Thoracic aorta (tissue), 2 donors: ENCODE measurements at places on chromosomes 12 and 14. TPM values are rescaled to one million over a fixed set of nuclear protein-coding genes. Genes with fewer than 3 reads are reported as not detected.

GRCh38 chr14:89027097-89027740, 202.8 kb downstream of the TTC8 start:
- peaks cover 9% of the 10 kb centered on the region for H3K4me1 ChIP-seq
- H3K36me3 ChIP-seq = no peaks in the 10 kb centered on the region
- no peaks in the 10 kb centered on the region for H3K27me3 ChIP-seq
- no peak for DNase-seq
- H3K27ac ChIP-seq = no peak overlapping the region

- DNase-seq = no peak
- H3K27ac ChIP-seq = no peak overlapping the region
- no peaks in the 10 kb centered on the region for H3K36me3 ChIP-seq
- no peaks in the 10 kb centered on the region for H3K4me1 ChIP-seq
Measured at GRCh38 chr12:109710205-109710746, 3.3 kb upstream of the FAM222A start.

DNA sequence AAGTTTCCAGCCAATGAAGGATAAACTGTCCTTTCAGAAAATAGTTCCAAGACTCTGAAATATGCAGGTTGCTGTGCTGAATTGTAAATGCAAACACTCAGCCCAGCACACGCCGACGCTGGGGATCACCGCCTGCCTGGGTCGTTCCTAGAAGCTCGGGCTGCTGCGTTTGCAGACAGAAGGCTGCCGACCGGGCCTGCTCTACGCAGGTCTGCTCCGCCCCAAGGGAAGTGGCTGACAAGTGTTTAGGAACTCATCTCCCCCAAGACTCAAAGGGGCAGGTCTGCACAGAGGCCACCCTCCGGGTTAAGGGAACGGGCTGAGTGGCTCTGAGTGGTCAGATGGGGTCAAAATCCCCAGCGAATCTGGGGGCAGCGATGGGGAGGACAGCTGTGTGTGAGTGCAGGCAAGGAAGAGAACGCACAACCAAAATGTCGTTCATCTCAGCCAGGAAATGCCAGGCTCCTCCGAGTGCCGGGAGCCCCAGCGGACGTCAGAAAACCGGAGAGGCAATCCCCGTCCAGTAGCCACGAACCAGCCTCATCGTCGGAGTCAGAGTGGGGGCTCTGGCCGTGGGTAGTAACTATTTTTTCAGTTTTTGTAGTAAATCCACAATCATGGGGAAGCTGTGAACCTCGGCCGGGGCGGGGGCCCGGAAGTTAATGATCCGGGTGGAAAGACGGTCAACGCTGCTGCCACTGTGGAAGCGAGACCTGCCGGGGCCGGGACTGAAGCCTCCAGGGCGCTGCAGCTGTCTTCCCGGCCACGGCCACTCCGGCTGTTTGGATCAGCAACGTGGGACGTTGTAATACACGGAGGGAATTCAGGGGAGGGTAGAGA, 6.0 kb downstream of the GALNT9 start:
- H3K36me3 ChIP-seq = no peaks in the 10 kb centered on the region
- no peak for DNase-seq
- H3K27ac ChIP-seq = no peak overlapping the region
- H3K27me3 ChIP-seq = no peaks in the 10 kb centered on the region

DNA sequence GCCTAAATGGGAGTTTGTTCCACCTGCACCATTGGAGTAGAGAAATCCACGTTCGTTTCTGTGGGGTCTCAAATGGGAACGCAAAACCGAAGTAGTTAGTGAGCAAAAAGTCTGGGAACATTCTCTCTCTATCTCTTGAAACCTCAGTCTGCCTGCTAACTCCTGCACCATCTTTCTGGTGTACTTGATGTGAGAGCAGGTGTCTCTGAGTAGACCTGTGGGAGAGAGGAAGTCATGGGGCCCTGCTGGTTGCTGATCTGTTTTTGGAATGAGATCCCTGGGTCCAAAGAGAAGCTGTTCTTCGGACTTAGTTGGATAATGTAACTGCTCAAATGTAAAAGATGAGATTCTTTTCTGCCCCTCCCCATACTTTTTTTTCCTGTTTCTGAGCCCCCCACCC, 57.3 kb downstream of the MAX start:
- no peaks in the 10 kb centered on the region for H3K27me3 ChIP-seq
- H3K4me1 ChIP-seq = no peaks in the 10 kb centered on the region
- H3K36me3 ChIP-seq = peaks cover 30% of the 10 kb centered on the region
- H3K4me3 ChIP-seq = no peak overlapping the region
- no peak overlapping the region for H3K27ac ChIP-seq
- DNase-seq = no peak

DNA sequence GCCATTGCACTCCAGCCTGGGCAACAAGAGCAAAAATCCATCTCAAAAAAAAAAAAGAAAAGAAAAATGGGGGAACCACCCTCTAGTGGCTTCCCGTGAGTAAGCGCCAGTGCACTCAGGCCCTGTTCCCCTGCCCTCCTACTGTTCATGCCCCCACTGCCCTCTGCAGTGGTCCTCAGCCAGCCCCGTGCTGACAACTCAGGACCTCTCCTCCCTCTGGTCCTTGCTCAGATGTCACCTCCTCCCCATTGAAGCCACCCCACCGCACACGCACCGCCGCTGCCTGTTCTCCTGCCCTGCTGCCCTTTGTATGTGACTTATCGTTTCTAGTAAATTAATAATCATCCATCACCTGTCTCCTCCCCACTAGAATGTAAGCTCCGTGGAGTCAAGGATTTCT, 58.8 kb upstream of the DYNC1H1 start:
- no peak overlapping the region for H3K4me3 ChIP-seq
- DNase-seq = no peak
- no peaks in the 10 kb centered on the region for H3K4me1 ChIP-seq
- H3K36me3 ChIP-seq = peaks cover 69% of the 10 kb centered on the region

- H3K27ac ChIP-seq = no peak overlapping the region
- no peaks in the 10 kb centered on the region for H3K36me3 ChIP-seq
- no peak overlapping the region for H3K4me3 ChIP-seq
- no peaks in the 10 kb centered on the region for H3K4me1 ChIP-seq
- no peaks in the 10 kb centered on the region for H3K27me3 ChIP-seq
- no peak for DNase-seq
Measured at GRCh38 chr12:108196319-108196718, 67.2 kb downstream of the WSCD2 start.

DNA sequence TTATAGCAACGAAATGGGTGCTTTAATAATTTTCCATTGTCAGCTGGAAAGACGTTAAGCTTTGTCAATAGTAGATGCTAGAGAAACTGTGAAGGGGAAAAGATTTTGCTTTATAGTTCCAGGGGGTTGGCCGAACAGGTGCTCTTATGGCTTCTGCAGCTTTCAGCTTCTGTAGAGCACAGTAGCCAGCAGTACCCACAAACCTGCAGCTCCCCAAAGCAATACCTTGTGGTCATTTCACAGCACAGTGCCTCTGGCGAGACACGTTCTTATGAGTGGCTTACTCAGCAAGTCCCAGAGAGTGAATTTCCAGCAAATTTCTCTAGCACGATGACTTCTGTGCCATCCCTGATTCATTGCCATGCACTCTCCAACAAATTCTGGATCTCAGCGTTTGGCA, 416.3 kb upstream of the ATP2B1 start:
- no peaks in the 10 kb centered on the region for H3K4me1 ChIP-seq
- no peak for DNase-seq
- H3K27me3 ChIP-seq = no peaks in the 10 kb centered on the region
- no peak overlapping the region for H3K27ac ChIP-seq

DNA sequence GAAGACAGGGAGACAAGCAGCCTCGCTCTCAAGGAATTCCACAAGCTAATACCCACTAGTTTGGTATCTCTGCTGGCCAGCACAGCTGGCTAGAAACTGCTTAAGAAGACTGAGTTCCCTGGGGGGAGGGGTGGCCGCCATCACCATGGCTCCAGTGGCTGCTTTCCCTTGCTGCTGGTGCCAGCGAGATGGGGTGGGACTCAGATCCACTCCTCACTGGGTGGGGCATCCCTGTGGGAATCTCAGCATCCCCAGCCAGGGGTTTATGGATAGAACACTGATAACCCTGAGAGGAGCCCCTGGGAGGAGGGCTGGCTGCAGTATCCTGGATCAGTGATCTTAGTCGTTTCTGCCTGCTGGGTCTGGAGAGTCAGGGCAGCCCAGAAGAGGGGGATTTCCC, 170.6 kb upstream of the MDGA2 start:
- no peak for DNase-seq
- no peaks in the 10 kb centered on the region for H3K4me1 ChIP-seq
- no peak overlapping the region for H3K4me3 ChIP-seq
- no peaks in the 10 kb centered on the region for H3K36me3 ChIP-seq
- no peak overlapping the region for H3K27ac ChIP-seq

DNA sequence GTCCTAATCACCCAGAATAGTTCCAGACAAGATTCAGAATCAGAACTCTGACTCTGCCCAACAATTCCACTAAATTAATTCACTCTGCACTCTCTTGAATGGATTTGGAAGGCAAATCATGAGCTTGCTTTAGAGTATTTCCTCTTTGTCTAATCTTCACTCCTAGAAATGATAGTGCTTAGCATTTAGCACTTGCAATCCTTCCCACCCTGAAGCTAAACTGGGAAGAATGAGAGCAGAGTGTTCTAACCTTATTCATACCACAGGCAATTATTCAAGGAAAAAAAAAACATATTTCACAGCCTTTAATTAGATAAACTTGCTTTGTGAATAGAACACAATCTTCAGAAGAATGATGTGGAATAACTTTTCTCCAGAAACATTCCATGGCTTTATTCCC, 264.6 kb downstream of the PAWR start:
- DNase-seq = no peak
- peak overlapping the region; percentile 50 for H3K27ac ChIP-seq
- H3K4me1 ChIP-seq = peaks cover 50% of the 10 kb centered on the region
- H3K4me3 ChIP-seq = no peak overlapping the region

DNA sequence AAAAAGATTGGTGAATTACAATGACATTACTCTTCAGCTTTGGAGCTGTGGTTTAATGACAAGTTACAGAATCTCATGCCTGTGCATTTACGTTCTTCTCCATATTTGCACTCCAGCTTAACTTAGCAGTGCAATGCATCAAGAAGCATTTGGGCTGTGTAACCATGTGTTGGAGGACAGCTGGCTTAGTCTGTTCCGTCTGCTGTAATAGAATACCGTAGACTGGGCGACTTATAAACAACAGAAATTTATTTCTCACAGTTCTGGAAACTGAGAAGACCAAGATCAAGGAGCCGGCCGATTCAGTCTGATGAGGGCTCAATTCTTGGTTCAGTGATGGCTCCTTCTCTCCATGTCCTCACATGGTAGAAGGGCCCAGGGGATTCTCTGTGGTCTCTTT, 943.5 kb downstream of the BCL11B start:
- H3K4me3 ChIP-seq = no peak overlapping the region
- H3K27ac ChIP-seq = no peak overlapping the region
- no peaks in the 10 kb centered on the region for H3K27me3 ChIP-seq
- no peaks in the 10 kb centered on the region for H3K36me3 ChIP-seq
- H3K4me1 ChIP-seq = no peaks in the 10 kb centered on the region
- no peak for DNase-seq

GRCh38 chr14:67853715-67854114, 34.1 kb downstream of the RAD51B start:
- H3K27me3 ChIP-seq = no peaks in the 10 kb centered on the region
- no peak for DNase-seq
- H3K4me1 ChIP-seq = no peaks in the 10 kb centered on the region

GRCh38 chr14:102177161-102177560, 37.5 kb downstream of the WDR20 start:
- H3K27me3 ChIP-seq = no peaks in the 10 kb centered on the region
- H3K4me3 ChIP-seq = no peak overlapping the region
- DNase-seq = no peak
- H3K36me3 ChIP-seq = no peaks in the 10 kb centered on the region

DNA sequence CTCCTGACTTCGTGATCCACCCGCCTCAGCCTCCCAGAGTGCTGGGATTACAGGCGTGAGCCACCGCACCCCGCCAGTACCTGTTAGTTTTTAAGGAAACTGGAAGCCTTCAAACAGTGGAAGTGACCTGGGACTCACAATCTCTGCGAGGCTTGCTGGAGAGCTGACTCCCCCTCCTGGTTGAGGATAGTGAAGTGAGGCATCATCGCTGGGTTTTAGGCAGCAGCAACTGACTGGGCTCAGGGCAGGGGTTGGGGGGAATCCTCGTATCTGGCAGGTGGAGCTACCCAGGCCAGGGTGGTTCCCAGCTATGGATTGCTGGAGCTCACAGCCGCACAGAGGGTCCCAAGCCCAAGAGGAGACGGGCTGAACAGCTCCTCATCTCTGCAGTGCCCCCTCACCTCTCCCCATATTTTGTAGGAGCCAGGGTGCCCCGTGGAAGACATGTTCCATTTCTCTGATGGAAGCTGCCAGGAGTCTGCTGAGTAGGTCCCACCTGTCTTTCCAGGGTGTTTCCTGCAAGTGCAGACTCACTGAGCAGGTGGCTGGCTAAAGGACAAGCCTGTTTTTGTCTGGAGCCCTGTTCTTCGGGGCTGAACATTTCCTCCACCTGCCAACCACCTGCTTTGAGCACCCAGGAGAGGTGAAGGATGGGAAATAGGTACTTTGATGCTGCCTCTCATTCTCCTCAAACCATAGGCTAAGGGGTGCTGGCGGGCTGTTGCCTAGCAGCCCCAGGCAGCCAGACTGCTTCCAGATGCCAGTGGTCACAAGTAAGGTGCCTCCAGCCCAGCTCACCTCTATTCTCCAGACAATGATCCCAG, 3.1 kb downstream of the AVIL start:
- no peak for DNase-seq
- H3K36me3 ChIP-seq = peaks cover 18% of the 10 kb centered on the region
- H3K27ac ChIP-seq = no peak overlapping the region
- no peaks in the 10 kb centered on the region for H3K27me3 ChIP-seq

DNA sequence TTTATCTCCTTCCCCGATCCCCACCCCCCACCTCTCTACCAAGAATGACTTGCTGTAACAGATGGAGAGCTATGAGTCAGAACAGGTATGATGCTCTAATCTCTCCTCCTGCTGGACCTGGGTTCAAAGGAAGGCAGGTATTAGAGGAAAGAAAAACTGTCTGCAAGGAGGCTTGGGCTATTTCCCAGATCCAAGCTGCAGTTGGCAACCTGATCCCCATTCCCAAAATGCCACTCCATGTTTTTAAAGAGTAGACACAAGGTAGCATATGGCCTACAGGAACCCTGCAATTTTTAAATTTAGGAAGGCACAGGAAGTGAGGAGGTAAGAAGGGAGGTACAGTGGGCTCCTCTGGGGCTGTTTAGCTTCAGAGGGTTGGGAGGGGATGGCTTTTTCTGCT, 33.0 kb downstream of the SRRM4 start:
- H3K36me3 ChIP-seq = no peaks in the 10 kb centered on the region
- no peak overlapping the region for H3K4me3 ChIP-seq
- H3K4me1 ChIP-seq = no peaks in the 10 kb centered on the region

DNA sequence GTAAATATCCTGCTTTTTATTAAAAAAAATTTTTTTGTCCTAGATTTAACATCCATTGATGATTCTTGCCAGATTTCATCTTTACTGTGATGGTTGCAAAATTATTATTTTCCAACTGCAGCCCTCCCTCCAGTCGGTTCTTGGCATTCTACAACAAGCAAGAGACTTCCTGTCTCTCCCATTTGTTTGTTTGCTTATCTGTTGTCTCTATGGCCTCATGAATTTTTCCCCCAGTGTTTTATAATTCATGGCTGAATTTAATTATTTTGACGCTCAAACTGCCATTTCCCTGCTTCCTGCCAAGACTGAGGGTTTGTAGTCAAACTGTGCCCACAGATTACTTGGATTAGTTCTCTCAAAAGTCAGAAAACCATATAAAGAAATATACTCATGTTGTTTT, 25.9 kb downstream of the CGRRF1 start:
- H3K36me3 ChIP-seq = peaks cover 7% of the 10 kb centered on the region
- no peak overlapping the region for H3K27ac ChIP-seq
- H3K27me3 ChIP-seq = no peaks in the 10 kb centered on the region

GRCh38 chr14:104967386-104968152, 10.6 kb downstream of the AHNAK2 start:
- peaks cover 44% of the 10 kb centered on the region for H3K4me1 ChIP-seq
- H3K4me3 ChIP-seq = peak overlapping the region; percentile 54
- H3K27ac ChIP-seq = peak overlapping the region; percentile 94

The KLHDC1 gene
- total RNA-seq = 10.8 TPM

The GARIN6 gene
- not detected for total RNA-seq

The SOX5 gene
- total RNA-seq = 37.0 TPM

The TAS2R31 gene
- total RNA-seq = 9.5 TPM

The HOXC9 gene
- total RNA-seq = not detected

The SALL2 gene
- 11.3 TPM for total RNA-seq
